ENCODE measurements at places on chromosomes 1 and 21. TPM values are rescaled to one million over a fixed set of nuclear protein-coding genes. Genes with fewer than 3 reads are reported as not detected.

The KIRREL1 gene
- 51.6 TPM for total RNA-seq

The PRAMEF33 gene
- total RNA-seq: not detected

The ELOA gene
- total RNA-seq: 39.6 TPM

The LHX8 gene
- total RNA-seq: 0.31 TPM

The PCP4 gene
- 20.3 TPM for total RNA-seq

The RBM11 gene
- 2.1 TPM for total RNA-seq

The KCNA3 gene
- total RNA-seq: 0.94 TPM

The TP73 gene
- total RNA-seq: 1.6 TPM

The FABP3 gene
- 18.8 TPM for total RNA-seq

The ST6GALNAC5 gene
- 36.6 TPM for total RNA-seq

The EPHX1 gene
- total RNA-seq: 86.1 TPM

The PAPPA2 gene
- 0.87 TPM for total RNA-seq

The LIPI gene
- not detected for total RNA-seq

The ELAPOR1 gene
- 25.6 TPM for total RNA-seq

The ASTN1 gene
- total RNA-seq: 1.8 TPM

The TNNT2 gene
- total RNA-seq: 21.3 TPM

GRCh38 chr1:24191860-24192259 lies 4.8 kb upstream of the IFNLR1 start:
- no peak for DNase-seq

GRCh38 chr1:26706315-26706714 lies 10.5 kb downstream of the ARID1A start:
- no peak for DNase-seq

DNA sequence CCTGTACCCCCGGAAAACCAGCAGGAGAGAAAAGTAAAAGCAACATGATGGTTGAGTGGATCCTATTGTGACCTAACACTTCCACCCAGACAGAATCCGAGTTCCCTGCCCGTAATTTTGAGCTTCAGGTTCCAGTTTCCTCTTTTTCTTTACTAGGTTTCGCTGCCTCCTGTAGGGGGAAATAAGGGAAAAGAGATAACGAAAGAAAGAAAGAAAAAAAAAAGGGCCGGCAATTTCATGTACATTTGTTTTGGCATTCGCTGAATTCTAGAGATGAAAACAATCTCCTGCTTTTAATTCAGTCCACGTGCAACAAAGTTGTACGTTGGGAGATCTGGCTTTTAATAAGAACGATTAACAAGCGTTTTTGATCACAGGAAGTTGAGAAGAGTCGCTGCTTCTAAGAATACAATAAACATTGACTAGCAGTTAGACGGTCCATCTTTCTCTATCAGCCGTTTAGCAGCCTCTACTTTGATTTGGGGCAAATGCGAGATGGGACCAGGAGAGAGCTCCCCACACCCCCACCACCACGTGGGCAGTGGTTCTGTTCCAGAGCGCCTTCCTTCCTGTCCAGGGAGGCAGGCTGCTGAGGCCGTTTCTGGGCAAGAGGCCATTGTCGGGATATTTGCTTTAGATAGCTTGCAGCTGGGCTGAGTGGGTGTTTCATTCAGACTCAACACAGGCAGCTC lies 155.9 kb upstream of the RUNX1 start:
- no peak for DNase-seq

DNA sequence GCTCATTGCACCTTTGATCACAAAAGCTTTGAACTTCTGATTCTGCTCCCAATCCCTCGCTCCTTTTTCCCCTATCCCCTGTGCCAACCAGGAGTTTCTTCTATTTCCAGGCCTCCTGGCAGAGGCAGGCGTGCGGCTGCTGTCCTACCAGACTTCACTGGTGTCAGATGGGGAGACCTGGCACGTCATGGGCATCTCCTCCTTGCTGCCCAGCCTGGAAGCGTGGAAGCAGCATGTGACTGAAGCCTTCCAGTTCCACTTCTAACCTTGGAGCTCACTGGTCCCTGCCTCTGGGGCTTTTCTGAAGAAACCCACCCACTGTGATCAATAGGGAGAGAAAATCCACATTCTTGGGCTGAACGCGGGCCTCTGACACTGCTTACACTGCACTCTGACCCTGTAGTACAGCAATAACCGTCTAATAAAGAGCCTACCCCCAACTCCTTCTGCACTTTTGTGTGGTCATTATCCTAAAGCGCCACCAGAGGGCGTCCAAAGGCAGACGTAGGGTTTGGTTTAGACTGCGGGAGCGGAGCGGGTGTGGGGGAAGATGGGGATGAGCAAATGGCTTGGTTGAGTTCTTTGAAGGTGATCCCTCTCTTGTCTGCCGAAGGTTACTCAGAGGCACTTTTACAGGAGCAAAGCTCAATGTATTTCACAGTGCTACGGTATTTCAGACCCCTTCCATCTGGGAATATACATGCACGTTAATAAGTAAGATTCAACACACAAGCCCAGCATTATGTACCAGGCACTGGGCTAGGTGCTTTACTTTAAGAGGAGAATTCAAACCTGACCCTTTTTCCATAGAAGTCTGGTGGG lies 24.7 kb downstream of the HMGCS2 start:
- DNase-seq: no peak

GRCh38 chr1:10673109-10673711 lies 123.2 kb downstream of the CASZ1 start:
- DNase-seq: no peak

GRCh38 chr1:100051893-100052292 lies 80.8 kb downstream of the SASS6 start:
- DNase-seq: no peak

DNA sequence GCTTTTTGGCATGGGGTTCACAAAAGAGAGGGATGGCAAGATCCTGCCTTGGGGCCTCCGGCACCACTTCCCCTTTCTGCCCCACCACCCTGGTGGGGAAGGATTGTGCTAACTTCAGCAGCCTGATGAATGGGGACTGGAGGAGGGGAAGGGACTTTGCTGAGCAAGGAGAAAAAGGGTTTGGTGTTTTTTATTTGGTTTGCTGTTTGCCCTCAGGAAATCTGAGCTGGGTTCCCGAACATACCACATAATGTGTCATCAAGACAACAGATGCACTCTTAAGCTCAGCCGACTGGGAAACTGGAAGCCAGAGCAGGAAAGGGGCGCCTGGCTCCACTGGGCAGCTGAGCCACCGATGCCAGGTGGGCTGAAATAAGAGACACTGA lies 19.8 kb downstream of the OLFML2B start:
- no peak for DNase-seq

- DNase-seq: peak; percentile 29
Measured at GRCh38 chr1:206021008-206021625, 2.6 kb downstream of the CTSE start.

GRCh38 chr1:206738370-206739366 lies 31.9 kb upstream of the IL19 start:
- DNase-seq: no peak

GRCh38 chr1:167533851-167534300 lies 15.5 kb upstream of the CD247 start:
- DNase-seq: peak; percentile 81

DNA sequence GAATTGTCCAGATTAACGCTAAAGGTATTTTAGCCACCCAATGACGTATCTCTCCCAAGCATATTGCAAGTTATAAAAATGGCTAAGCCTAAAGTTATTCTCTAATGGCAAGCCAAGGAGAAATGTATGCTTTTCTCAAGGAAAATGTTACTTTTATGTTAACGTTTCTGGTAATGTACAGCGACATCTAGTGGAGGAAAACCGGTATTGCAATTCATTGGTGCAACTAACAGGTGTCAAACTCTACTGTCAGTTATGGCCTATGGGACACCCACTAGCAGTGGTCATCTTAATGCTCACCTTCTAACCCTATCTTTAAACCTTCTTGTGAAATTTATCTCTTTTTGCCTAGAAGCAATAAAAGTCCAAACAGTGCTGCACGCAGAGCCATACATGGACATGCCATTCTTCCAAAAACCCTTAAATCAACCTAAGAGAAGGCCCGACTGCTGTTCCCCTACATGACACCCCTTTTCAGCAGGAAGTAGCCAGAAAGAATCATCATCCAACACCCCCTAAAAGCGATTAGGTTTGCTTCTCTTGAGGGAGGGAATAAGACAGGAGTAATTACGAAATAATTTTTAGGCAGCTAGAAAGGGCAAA lies 68.7 kb upstream of the LRIF1 start:
- DNase-seq: no peak

DNA sequence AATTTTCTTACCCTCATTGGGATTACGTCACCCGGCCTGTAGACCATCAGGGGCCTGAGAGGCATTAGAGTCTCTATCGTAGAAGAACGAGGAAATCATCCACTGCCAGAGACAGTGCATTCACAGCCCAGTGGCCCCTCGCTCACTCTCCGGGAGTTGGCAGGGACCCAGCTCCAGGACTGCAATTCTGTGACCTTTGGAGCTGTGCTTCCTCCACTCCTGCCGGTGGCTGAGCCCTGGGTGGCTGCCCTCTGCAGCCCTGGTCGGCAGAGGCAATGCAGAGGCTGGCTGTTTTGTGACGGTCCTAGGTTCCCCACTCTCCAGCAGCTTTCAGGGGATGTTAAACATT lies 12.7 kb downstream of the SLC37A1 start:
- no peak for DNase-seq

GRCh38 chr1:9737671-9738070 lies 86.1 kb downstream of the CLSTN1 start:
- DNase-seq: no peak

DNA sequence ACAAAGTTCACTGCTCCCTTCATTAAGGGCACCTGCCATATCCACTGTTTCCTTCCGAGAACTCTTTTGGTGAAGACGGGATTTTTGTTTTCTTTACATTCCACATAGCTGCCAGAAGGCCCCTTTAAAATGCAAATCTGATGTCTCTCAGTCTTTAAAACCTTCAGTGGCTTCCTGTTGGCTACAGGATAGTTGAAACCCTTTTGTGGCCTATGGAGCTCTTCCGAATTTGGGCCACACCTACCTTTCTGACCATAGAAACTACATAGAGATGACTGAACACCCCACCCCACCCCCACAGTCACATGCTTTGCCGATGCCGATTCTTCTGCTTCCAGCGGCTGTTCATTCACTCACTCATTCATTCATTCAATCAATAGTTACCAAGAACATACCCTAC lies 502.6 kb downstream of the KIF26B start:
- DNase-seq: no peak

DNA sequence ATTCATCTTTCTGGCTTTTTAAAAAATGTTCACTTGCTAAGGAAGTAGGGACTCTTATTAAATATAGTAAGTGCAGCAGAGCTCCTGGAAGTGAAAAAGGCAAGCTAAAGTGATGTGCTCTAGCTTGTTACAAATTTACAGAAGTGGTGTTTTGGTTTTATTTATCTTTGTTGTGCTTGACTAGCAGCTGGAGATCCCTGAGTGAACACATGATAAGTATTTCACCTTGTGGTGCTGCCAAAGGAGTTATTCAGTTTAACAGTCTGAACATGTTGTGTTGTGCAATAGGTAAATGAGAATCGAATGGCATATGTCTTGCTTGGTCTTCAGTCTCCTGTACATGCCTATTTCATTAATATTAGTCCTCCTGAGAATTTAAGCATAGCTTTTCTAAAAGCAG lies 315.7 kb downstream of the TPR start:
- DNase-seq: no peak

DNA sequence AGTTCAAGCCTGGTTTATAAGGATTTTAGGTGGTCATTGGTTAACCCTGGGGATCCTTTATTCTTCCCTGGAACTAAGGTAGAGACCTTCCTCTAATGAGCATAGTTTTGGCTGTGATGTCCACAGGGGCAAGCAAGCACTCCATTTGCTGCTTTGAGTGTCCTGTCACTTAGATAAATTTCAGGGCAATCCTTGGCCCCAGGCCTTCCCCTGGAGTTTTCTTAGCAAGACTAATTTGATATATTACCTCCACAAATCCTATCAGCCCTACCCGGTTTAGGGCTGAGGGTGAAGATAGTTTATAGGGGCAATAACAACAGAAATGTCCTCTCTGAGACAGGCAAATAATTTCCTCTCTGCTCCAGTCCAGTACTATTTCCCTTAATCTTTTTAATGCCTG lies 166.6 kb downstream of the CYYR1 start:
- no peak for DNase-seq

DNA sequence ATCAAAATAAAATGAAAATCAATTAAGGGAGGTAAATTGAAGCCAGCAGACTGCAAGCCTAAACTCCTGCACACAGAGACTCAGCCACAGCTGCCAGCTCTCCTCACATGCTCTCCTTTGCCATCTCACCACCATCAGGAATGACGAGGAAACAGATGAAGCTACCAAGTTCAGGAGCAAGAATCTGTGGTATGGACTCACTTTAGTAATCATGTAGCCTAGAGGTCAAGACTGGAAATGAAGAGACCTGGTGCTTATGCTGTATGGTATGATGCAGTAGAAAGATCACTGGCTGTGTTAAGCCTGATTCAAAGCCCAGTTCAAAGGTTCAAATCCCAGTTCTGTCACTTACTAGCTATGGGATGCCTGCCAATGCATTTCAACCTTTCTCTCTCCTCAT lies 78.9 kb upstream of the CAMK1G start:
- DNase-seq: no peak

- no peak for DNase-seq
Measured at GRCh38 chr21:29582855-29583254, 284.1 kb downstream of the BACH1 start.

DNA sequence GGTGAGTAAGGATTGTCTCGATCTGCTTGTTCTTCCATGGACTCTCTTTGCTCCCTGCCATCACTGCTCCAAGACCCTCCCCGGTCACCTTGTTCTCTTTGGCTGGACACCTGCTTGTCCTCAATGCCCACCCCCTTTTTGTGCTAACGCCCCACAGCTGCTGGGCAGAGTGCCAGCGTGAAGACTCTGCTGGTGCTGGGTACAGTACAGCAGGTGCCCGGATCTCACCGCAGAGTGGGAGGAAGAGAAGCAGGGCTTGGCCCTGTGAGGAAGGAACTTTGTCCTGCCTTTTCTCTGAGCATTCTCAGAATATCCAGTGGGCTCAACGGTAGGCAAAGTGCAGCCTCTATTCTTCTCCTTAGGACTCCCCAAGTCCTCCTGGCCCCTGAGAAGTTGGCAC lies 90.1 kb downstream of the PLXNA2 start:
- DNase-seq: no peak

DNA sequence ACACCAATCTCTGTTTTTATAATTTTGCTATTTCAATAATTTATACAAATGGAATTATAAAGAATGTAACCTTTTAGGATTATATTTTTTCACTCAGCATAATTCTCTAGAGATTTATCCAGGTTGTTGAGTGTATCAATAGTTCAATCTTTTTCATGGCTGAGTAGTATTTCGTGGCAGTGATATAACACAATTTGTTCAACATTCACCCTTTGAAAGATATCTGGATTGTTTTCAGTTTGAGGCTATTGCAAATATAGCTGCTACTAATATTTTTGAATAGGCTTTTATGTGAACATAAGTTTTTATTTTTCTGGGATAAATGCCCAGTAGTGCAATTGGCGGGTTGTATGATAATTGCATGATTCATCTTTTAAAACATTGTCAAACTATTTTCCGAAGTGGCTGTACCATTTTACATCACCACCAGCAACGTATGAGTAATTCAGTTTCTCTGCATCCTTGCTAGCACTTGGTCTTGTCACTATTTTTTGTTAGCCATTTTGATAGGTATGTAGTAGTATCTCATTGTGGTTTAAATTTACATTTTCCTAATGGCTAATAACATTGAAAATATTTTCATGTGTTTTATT lies 55.6 kb upstream of the ABCD3 start:
- DNase-seq: no peak

GRCh38 chr1:51417496-51418383 lies 87.4 kb upstream of the TTC39A start:
- no peak for DNase-seq

GRCh38 chr1:194067772-194068171 lies 881.4 kb upstream of the B3GALT2 start:
- DNase-seq: no peak

- DNase-seq: no peak
Measured at GRCh38 chr1:215256936-215257679, 174.6 kb downstream of the KCNK2 start.

GRCh38 chr1:41919764-41920397 lies 1.2 kb upstream of the HIVEP3 start:
- no peak for DNase-seq

All from type B pancreatic cell (in vitro differentiated cells).